Bone marrow (tissue), 2 donors: ENCODE measurements at places on chromosomes 2 and 18.
A peak's percentile ranks its signal among the peaks of the same experiment; 100 is the strongest.

DNA sequence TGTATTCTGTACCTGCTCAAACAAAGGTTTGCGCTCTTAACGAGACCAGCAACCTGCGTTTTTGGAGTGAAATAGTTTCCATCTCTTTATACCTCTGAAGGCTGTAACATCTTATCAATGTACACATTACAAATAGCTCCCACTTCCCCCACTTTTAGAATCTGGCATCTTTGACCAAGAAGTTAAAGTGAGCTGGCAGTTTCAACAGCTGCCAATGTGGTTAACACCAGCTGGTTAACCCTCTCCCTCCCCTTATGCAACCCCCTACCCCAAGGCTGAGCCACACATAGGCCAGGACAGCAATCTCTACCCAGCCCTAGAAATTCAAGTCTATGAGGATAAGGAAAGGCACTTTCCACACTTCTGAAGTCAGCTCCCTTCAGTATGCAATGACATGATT is 2.2 kb upstream of the SERTAD2 start:
- peak; percentile 49 for DNase-seq

GRCh38 chr2:54728669-54729120 is 5.2 kb downstream of the EML6 start:
- DNase-seq: no peak

DNA sequence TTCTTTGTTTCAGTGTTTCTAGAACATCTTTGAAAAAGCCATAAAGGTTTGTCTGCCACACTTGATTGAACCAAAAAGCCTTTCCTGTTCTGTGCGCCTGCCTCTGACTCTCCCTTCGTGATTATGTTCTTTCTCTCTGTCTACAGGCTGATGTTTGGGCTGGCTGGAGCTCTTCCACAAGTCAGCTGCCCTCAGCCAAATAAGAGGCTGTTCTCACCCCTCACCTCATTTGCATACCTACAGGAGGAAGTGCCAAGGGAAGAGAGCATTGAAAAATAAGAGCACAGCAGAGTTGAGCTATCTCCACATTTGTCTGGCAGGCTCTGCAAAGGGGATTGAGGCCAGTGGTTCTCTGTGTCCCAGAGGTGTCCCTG is 15.8 kb downstream of the INPP5D start:
- DNase-seq: no peak

DNA sequence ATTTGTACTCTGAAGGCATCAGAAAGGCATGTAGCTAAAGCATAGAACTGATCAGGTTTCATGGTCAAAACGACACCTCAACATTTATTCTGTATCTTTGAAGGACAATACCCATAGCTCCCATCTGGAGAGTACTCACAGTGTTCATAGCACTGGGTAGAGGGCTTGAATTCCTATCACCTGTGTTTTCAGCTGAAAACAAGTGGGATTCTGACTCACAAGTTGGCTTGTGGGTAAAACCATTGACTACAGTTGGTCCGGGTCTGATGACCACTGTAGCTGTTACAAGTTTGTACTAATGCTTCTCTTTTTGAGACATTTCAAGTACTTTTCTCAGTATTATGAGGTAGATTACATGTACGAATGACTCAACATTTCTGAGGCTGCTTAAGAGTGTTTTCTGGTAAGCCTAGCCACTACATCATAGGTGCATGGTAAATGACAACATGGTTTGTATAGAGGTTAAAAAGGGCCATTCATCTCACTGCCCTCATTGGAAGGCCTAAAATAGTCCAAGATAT is 68.6 kb upstream of the PELI1 start:
- no peak for DNase-seq

GRCh38 chr2:31580321-31581117 is at the start of gene SRD5A2:
Gene SRD5A2 (minus strand): TSS chr2:31580938. CDS start chr2:31580900, 38 bp downstream.
- no peak for DNase-seq

GRCh38 chr2:228507870-228508269 is 326.4 kb upstream of the SPHKAP start:
- no peak for DNase-seq

- no peak for DNase-seq
Observed at GRCh38 chr2:168454737-168455644, 1.1 kb upstream of the CERS6 start.

GRCh38 chr2:317501-318424 is 29.9 kb upstream of the ALKAL2 start:
- DNase-seq: no peak

GRCh38 chr2:129935118-129935517 is 44.3 kb upstream of the RAB6C start:
- no peak for DNase-seq

GRCh38 chr2:38267270-38267925 is 109.7 kb downstream of the ATL2 start:
- DNase-seq: no peak

DNA sequence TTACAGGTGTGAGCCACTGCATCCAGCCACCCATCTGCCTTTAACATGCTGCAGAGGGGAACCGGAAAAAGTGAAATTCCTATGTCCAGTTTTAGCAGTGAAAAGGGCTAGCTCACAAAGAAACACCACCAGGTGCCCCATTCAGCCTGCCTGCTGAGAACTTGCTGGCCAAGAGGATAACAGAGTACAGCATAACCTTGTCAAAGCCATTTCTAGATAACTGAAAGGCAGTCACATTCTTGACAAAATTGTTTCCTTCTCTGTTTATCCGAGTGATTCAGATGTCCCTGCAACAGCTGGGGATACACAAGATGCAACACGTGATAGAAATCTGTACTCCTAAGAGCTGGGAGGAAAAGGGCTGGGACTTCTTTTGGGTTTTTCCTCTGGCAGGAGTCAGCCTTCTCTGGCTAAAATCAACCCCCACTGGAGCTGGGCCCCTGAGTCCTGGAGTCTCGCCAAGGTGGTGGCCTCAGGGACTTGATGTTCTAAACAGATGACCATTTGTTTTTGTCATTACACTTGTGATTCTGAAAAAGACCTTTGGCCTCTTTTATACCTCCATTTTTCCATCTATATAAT is 505.4 kb downstream of the BCL11A start:
- DNase-seq: no peak

DNA sequence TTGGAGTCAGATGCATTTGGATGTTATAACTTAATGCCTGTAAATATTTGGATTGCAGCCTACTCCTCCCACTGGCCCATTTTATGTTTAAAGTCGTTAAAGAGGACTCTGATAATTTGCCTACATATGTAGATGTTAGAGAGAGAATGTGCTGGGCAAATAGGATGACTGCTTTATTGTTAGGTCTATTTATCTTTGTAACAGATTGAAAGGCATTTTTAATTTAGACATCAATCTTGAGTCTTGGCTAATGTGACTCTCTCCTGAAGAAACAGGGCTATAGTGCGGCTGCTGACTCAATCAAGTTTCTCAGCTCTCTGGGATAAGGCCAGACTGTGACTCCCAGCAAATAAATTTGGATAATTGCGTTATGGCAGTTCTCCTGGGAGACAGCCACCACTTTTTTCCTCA is 1101.4 kb downstream of the CBLN2 start:
- DNase-seq: no peak

- DNase-seq: no peak
Observed at GRCh38 chr2:71716697-71717624, 263.6 kb downstream of the DYSF start.

- no peak for DNase-seq
Observed at GRCh38 chr2:218023636-218024035, 20.8 kb upstream of the TNS1 start.

DNA sequence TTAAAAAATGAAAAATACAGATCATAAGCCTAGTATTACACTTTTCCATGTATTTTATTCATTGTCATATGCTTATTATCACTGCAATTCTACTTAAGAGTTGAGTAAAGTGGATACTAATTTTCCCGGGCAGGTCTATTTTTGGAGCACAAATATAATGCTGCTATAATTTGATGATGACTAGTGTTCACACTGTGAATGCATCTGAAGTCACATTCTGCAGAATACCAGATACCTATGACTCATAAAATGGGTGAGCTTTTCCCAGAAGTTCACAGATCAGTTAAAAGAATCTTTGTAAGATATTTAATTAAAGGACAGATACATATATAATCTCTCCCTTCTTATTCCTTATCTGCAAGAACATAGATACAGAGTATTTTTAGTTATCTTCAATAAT is 79.8 kb upstream of the MC4R start:
- no peak for DNase-seq

- peak; percentile 96 for DNase-seq
Observed at GRCh38 chr2:42809819-42810120, 17.4 kb upstream of the HAAO start.

- peak; percentile 26 for DNase-seq
Observed at GRCh38 chr2:54560146-54560881, 104.2 kb downstream of the SPTBN1 start.

DNA sequence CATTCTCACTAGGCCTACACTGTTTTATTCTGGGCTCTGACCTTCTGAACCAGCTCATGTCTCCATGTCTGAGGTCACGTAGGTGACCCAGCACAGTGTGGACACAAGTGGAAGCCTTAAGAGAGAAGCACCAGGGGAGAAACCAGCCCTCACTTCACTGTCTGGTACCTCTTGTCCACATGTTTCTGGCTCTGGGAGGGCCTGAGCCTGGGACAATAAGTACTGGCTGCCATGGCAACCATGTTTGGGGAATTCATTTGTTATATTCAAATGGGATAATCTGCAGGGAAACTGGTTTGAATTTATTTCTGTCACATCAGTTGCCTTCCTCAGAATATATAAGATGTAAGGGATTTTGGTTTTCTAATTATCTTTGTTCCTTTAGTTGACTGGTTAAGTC is 23.3 kb downstream of the MYO3B start:
- DNase-seq: no peak

DNA sequence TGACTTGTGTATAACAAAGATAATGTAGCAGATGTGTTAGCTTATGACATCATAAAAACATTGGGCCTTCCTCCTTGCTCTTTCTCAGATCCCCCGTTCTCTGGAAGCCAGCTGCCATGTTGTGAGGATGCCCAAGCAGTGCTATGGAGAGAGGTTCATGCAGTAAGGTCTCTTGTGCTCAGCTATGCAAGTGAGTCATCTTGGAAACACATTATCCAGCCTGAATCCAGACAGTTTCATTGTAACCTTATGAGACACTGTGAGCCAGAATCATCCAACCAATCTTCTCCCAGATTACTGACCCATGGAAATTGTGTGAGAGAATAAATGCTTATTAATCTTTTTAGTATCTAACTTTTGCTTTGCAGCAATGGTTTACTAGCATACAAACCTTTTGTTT is 60.8 kb downstream of the ST6GAL2 start:
- no peak for DNase-seq

GRCh38 chr2:177353187-177353478 is 39.4 kb upstream of the AGPS start:
- DNase-seq: no peak

- no peak for DNase-seq
Observed at GRCh38 chr2:66601624-66602023, 166.7 kb downstream of the MEIS1 start.

- DNase-seq: no peak
Observed at GRCh38 chr2:71353248-71353647, 21.7 kb downstream of the ZNF638 start.
